ENCODE measurements at places on chromosomes 4 and X.
A peak's percentile ranks its signal among the peaks of the same experiment; 100 is the strongest.

DNA sequence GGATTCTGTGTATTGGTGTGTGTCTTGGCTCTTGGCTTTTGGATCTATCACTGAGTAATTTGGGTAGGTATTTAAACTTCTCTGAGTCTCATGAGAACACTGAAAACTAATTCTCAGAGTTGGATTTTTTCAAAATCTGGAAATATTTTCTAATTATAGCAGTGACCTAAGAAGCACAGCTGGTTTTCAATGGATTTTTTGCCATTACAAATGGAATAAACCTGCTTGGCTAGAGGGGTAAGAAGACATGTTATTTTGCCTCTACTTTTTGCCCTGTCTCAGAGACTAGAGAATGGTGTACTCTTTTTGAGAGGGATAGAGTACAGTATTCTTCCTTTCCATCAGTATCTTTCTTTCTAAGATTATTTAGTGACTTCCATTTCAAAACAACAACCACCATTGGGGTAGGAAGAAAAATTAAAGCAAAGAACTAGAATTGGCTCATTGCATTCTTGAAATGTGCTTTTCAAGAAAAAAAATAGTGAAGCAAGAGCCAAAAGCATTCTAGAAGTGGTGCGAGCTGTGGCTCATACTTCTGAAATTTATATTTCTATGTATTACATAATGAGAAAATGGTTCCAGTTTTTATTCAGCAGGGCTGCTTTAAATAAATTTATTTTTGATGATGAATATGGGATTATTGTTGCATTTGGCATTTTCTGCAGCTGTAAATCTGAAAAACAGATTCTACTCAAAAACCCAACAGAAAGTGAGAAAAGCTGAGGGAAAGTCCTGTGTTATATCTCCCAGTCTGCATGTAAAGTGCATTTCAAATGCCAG lies 850.2 kb upstream of the SLIT2 start:
- DNase-seq: no peak

DNA sequence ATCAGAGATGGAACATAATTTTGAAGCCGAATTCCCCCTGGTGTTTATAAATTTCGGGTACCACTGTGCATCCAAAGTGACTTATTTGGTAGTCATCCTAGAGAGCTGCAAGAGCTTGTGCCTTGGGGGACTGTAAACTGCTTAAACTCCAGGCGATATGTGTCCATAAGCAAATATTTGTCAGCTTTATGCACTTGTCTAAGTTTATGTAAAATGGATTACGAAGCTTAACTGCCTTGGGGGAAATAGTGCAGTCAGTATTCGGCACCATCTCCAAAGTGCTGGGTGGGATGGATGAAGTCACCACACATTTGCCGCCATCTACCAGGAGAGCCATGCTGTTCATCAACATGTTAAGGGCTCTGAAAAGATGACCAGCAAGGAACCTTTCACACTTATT lies 65.9 kb downstream of the CC2D2A start:
- no peak for DNase-seq

- DNase-seq: no peak
Measured at GRCh38 chr4:169115144-169115896, 105.3 kb upstream of the CBR4 start.

- no peak for DNase-seq
Measured at GRCh38 chr4:146143888-146144287, 31.6 kb upstream of the LSM6 start.

DNA sequence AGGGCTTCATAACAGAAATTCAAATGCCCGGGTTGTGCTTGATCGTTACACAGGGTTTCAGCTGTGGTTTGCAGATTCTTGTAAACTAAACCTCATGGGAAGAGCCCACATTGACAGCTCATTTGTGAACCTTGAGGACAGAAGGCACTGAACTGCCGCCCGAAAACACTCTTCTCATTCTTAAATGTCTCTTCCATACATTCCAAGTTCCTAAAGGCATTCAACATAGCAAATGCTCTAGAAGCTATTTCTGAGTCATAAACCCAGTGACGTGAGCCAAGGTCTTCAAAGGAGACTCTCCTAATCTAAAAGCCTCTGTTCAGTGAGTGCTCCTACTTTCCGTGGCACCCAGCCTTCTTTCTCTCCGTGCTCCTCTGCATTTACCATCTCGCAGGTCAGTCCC lies 737.8 kb upstream of the FRG1 start:
- no peak for DNase-seq

DNA sequence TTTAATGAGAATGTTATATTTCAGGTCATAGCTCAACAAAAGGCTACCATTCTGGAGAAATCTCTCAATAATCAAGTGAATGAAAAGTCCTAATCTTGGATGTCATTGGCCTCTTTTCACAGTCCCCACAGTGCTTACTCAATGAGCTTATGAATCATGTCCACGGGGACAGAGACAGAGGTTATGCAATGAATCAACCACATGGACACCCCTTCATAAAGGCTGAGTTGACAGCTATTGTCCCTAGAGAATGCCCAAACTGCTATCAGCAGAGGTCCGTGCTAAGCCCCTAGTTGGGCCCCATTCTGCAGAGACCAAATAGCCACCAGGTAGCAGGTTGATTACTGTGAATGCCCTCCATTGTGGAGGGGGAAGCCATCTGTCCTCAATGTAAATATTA lies 158.1 kb downstream of the LHFPL1 start:
- no peak for DNase-seq

DNA sequence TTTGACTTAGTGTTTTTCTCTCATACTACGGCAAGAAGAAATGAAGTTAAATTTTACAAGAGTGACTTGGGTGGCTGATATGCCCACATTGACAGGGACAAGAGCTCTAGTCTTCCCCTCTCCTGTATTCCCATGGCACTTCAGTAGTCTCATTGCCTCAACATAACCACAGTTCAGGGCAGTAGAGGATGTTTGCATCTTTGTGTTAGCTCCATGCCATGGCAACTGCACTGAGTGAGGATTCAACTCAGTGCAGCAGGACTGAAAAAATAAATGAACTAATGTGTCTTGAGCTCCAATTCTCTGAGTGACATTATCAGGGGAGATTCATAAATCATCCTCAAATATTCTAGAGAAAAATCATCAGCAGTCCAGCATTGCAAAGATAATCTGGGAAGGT lies 78.8 kb downstream of the TET2 start:
- DNase-seq: no peak

DNA sequence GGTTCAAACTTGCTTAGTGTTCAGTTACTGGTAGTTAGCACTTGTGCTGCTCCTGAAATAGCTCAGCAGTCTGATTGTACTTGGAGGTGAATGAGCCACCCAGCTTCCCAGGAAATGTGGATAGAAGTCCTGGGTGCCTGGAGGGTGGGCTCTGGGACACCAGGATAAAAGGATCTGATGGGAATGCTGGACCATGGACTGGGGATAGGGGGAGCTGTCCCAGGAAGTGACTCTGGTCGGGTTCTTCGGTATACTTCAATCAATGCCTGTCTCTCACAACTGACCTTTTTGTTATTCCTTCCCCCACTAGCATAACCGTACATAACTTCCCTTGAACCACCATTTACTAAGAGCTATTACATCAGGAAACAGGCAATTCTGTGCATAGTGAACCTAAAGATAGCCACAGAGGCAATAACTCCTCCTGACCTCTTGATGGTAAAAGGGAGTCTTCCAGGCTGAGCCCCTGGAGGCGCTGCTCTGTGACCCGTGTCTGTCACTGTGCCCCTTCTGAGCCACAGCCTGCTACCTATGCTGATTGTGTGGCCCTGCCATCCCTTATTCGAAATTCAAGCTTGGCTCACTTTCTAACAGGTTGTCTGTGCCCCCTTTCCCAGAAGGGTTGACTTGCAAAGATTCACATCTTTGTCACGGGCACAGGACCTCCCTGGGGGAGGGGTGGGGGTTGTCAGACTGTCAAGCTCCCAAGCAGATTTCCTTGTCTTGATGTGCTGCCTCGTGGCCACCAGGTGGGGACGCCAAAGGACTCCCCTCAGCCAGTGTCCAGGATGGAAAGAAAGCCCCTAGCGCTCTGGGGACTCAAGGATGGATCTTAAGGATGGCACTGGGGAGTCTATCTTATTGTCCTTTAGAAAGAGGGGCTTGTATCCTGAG lies 24.5 kb upstream of the WDR1 start:
- DNase-seq: no peak

GRCh38 chr4:120855307-120856001 lies 67.1 kb downstream of the PRDM5 start:
- DNase-seq: no peak

GRCh38 chr4:151325111-151325948 lies at the start of gene SH3D19:
Gene SH3D19 (minus strand): TSS chr4:151325605. CDS start chr4:151325352, 253 bp downstream.
- peak; percentile 48 for DNase-seq

DNA sequence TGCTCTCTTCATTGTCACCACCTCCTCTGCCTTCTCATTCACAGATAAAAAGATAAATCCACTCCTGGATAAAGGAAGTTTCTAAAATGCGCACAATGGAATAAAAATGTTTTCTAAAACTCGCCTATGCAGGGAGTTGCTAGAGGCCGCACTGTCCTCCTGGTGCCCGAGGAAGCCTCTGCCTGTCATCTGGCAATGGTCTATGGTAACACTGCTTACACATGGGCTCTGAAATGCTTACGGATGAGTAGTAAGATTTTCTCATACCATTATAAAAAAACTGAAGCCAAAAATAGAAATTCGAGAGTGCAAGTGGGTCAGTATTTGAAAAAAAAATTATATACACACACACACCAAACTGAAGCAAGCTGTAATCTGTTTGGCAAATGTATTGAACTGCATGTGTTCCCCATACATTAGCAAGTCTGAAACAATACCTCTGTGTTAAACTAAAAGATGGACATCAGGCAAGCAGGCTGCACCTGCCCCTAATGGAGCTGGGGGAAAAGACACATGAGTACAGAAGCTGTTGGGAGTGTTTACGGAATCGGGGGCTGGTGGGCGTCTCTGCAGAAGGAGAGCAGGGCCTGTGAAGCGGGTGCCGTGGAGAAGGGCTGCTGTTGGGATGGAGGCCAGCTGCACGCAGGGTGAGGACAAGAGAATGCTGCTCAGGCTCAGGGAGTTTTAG lies 103.3 kb upstream of the FAT1 start:
- DNase-seq: no peak

DNA sequence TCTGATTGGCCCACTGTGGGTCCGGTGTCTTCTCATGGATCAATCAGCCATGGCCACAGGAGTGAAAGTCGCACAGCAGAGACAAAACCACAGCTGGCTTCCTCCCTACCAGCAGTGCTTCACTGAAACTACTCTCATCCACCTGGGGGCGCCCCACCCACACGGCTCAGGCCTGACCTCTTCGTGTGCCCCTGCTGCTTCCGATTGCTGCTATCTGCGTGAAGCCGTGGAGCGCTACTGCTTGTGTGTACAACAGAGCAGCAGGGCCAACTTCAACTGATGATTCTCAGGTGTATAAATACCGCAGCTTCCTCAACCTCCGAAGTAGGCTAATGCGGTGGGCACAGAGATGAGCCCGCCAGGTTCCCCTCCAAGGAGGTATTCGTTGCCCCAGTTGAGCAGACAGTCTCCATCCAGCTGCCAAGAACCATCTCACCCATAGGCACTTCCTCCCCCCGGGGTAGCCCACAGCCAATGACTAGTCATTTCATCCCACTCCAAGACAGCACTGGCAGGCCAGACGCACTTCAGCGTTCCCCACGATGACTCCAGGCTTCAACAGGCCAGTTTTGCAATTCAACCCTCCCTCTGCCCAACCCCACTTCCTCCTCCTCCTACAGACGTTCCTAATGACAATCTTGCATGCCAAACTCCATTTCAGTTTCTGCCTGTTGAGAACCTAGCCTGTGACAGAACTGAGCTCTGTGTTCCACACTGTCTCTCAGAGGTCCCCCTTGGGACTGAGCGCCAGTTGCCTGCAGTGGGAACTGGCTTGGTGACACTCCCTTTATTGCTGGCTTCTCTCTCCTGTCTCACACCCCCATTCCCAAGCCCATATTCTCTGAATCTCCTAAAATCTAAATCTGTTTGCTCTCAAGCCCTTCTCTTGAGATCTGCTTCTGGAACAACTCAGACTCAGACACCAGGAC lies 41.3 kb upstream of the ATP6AP2 start:
- DNase-seq: no peak

GRCh38 chrX:47210661-47211425 lies 7.6 kb upstream of the CDK16 start:
- DNase-seq: no peak

DNA sequence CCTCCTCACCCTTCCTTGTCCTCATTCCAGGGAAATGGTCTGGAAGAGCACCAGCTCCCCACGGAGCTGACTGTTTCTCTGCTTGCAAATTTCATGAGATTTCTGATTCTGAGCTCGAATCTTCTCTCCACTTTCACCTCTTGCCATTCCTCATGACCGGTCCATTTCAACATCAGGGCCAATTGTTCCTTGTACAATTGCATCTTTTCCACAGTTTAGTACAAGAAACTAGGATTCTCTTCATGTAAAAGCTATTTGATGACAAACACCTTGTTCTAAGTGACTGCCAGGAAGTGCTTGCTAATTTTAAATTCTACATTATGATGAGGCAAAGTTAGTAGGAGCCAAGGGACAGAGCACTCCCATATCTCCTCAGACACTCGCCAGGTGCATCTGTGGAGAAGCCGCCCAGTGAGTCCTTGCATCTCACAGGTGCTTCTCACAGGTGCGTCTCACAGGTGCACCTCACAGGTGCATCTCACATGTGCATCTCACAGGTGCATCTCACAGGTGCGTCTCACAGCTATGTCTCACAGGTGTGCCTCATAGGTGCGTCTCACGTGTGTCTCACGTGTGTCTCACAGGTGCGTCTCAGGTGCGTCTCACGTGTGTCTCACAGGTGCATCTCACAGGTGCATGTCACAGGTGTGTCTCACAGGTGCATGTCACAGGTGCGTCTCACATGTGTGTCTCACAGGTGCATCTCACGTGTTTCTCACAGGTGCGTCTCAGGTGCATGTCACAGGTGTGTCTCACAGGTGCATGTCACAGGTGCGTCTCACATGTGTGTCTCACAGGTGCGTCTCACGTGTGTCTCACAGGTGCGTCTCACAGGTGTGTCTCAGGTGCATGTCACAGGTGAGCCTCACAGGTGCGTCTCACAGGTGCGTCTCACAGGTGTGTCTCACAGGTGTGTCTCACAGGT lies 3.0 kb upstream of the PDE6B start:
- no peak for DNase-seq

DNA sequence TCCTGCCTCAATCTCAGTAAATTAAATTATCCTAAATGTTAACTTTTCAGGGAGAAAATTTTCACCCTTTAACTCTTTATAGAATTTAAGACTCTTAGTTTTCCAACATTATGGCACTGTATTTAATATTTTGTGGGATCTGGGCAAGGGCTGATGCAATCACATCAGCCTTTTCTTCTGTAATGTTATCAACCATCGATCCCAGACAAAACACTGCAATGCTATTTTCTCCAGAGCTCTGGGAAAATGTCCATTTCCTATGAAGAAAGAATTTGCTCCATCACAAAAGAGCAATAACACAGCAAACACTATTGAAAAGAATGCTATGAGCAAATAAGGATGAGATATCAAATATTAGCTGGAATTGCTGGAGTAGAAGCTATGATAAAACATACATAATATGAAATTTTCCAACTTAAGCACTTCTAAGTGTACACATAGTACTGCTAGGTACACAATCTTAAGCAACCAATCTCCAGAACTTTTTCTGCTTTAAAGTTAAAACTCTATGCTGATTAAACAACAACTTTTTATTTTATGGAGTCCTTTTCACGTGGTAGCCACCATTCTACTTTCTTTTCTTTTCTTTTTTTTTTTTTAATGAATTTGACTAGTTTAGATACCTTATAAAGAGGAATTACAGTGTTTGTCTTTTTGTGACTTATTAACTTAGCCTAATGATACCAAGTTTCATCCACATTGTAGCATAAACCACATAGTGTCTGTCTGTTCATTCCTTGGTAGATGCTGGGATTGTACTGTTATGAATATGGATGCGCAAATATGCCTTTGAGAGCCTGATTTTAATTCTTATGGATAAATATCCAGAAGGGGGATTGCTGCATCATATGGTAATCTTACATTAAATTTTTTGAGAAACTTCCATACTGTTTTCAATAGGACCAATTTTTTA lies 43.6 kb downstream of the UGT2A3 start:
- DNase-seq: no peak

GRCh38 chr4:5757091-5757490 lies 46.1 kb downstream of the EVC start:
- no peak for DNase-seq

All from progenitor cell of endocrine pancreas (in vitro differentiated cells).